RCC 7860 (cell line): ENCODE measurements at places on chromosomes 12 and 14.
A peak's percentile ranks its signal among the peaks of the same experiment; 100 is the strongest.

- peak; percentile 99 for DNase-seq
Measured at GRCh38 chr12:96427269-96427729, 27.1 kb upstream of the CDK17 start.

GRCh38 chr12:132411457-132411856 lies 78.5 kb upstream of the FBRSL1 start:
- DNase-seq: no peak

GRCh38 chr12:4120316-4120917 lies 153.1 kb upstream of the CCND2 start:
- DNase-seq: no peak

GRCh38 chr12:45727980-45728629 lies 1.4 kb upstream of the ARID2 start:
- no peak for DNase-seq

GRCh38 chr12:29759950-29760349 lies 23.8 kb downstream of the TMTC1 start:
- DNase-seq: no peak

GRCh38 chr12:64752833-64753238 lies 6.4 kb downstream of the GNS start:
- DNase-seq: no peak

DNA sequence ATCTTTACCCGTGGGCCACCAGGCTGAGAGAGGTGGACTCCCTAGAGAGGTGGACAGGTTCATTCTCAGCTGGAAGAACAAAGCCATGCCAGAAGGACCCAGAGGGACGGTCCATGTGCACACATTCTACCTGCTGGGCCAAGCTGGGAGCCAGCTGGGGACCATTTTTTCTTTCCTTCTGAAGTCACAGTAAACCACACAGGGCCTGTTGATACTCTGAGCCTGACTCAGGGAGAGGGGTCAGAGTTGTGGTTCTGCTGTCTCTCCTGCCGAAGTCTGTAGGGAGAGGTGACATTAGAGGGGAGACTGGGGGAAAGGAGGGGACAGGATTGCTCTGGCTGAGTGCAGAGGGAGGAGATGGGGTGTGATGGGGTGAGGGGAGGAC lies 148.6 kb downstream of the TSPAN9 start:
- no peak for DNase-seq

GRCh38 chr14:29558516-29558915 lies 369.1 kb downstream of the PRKD1 start:
- no peak for DNase-seq

GRCh38 chr14:89912221-89912620 lies 42.3 kb downstream of the EFCAB11 start:
- no peak for DNase-seq

- DNase-seq: no peak
Measured at GRCh38 chr12:7966563-7966962, 30.6 kb upstream of the SLC2A3 start.

DNA sequence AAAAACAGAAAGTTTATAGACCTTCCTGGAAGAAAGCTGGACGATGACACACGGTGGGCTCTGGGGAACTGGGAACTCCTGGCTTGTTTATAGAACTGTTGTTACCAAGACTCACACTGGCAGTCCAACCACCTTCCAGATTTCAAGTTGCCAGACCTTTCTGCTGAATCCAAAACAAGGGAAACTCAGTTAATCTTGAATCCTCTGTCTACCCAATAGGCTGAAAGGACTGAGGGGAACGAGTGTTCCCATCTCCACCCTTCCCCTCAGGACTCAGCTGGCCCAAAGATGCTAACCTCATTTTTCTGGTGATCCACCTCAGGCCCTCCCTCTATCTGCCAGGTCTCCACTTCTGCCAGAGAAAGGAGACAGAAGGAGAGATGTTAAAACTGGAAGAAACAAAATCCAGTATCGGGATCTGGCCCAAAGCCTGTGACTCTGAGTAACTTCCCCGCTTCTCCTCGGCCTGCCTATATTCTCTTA lies 231.4 kb downstream of the ANO2 start:
- no peak for DNase-seq

DNA sequence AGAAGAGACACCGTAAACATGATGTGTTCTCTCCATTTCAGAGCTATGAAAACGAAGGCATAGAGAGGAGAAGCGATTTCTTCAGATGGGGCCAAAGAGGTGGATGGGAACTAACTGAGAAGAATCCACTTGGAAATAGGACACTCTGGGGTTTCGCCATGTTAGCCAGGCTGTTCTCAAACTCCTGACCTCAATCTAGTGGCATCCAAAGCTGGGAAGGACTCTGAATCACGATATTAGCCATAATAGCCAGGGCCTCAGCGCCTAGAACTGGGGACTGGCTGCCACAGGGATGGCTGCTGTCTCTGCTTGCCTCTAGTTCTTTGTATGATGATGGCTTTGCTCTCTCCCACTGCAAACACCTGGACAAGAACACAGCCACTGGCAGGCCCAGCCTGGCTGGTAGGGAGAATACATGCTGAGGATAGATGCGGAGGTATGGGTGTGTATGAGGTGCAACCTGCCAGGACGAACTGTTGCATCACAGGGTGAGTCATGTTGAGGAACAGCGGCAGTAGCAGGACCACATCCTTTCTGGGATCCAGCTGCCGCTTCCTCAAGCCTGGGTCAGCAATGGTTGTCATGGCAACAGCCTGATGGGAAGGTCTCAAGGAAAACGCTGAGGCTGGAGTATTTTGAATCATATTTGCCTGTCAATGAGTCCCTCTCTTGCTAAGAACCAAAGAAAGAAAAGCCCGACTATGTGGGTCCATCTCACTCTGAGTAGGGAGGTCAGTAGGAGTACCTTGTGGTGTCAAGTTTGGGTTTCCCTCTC lies 31.1 kb downstream of the CCDC177 start:
- peak; percentile 71 for DNase-seq

- peak; percentile 80 for DNase-seq
Measured at GRCh38 chr14:23078692-23079116, 16.2 kb downstream of the ACIN1 start.

DNA sequence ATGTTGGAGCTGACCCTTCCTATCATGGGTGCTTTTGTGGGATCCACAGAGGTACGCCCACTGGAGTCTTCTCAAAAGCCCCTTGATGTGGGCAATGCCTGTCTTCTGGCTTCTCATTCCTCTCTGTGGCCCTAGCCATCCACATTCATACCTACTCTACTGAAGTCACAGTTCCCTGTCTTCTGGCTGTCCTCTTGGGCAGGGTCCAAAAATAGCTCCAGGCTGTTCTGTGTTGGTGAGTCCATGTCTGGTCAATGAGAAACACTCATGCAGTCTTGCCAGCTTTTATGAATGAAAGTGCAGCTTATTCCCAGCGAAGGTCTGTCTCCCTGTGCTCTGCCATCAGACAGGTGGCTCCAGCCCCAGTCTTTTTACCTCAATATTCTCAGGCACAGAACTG lies 135.9 kb upstream of the MDM1 start:
- no peak for DNase-seq

DNA sequence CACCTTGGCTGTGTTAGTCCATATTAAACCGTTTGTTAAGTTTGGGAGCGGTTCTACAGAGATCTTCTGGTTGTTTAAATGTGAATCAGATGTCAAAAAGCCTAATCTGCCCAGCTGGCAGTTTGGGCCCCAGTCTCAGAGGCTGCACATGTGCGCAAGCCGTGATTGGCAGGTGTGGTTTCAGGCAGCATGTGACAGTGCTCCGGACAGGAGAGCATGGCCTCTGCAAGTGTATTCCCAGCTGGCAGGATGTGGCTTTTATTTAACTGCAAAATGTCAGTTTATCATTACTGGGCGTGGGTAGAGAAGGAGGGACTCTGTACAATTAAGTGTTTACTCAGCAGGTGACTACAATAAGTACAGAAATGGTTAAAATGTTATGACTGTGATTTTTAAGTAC lies 77.5 kb downstream of the PELI2 start:
- no peak for DNase-seq

DNA sequence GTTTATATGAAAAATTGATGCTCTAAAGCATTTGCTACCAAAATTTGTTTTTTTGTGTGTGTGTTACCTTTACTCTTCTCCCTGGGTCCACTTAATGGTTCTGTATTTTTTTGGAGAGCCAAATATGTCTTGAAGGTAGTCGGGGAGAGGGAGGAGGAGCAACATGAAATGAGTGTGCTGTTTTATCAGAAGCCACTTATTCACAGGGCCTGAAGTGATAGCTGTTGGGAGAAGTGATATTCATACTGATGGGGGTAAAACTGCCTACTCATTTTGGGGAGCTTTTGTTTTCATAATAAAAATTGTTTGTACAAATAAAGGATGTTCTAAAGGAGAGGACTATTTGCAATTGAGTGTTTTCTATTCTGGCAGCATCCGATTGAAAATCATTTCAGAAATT lies 29.2 kb downstream of the CRADD start:
- no peak for DNase-seq

DNA sequence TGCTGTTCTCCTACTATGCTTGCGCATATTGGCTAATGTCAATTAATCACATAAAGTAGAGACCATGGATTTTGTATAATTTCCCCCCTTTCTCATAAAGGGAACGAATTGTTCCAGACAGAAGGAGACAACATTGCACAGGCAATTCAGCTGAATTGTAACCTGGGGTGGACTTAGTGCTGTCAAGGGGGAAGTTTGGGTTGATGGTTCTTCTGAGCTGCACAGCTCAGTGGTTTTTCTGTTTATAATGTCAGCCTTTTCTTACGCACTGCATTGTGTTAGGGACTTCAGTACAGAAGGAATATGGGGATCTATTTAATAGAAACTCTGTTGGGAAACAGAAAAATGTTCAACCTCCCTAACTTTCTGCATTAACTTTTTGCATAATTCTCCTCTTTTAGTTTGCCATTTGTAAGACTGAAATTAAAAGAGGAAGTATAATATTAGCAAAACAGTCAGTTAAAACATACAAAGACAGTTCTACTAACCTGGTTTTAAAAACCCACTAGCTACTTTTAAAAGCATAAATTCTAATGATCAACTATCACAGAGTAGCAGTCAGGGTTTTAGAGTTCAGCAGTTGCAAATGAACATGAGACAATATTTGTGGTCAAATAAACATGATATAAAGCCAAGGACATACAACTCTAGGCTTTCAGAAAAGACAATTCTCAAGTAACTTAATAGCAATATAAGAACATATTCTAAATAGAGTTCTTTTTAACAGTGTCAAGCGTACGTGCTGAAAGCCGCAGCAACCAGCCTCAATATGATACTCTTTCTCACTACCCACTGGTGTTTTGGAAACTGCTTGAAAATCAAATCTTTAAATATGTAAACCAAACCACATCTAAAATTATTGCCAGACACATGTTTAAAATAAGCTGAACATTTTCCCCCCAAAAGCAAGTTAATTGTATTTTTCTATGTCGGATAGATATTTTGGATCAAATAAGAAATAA lies 393.0 kb downstream of the FSCB start:
- DNase-seq: no peak

DNA sequence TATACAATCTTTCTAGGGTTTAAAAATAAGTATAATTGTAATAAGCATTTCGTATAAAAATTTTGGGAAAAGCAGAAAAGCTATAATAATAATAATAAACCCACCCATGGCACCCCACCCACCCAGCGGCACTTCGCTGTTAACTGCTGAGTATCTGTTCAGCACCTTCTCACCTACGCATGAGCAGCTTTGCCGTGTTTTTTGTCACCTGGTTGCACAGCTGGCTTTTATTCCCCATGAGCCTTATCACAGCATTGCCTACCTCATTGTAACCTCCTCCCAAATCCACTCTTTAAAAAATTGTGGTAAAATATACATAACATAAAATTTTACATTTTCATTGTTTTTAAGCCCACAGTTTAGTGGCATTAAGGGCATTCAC lies 34.7 kb downstream of the CYP46A1 start:
- no peak for DNase-seq

GRCh38 chr14:49424436-49425331 lies 161.5 kb downstream of the RPS29 start:
- DNase-seq: no peak

- DNase-seq: no peak
Measured at GRCh38 chr12:100225491-100225890, 24.9 kb downstream of the ACTR6 start.

GRCh38 chr12:53939141-53940108 lies 794 bp downstream of the HOXC13 start:
- no peak for DNase-seq

DNA sequence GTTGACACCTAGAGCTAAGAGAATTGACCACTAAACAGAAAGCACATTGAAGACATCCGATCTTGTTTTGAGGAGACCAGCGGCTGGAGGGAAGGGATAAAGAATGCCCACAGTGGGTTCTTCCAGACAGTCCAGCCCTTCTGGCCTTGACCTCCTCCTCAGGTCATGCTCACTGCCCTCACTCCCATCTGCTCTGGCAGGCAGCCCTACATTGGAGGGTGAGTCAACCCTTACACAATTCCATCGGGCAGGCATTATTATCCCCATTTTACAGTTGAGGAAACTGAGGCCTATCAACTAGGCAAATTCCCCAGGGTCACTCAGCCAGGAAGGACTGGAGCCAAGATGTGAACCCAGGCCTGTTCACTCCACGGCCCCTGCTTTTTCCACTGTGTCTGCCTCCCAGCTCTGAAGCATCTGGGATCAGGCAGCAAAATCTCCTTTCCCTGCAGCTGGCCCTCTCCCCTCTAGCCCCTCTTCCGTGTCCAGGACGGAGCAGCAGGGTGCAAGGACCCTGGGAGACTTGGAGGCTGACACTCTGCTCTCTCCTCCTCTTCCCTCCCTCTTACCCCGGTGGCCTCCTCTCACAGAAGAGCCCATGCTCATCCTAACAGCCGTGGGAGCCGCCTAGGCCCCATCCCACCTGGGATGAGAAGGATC lies 5.3 kb downstream of the SCNN1A start:
- DNase-seq: peak; percentile 70
